GM06990 (cell line): ENCODE measurements at places on chromosomes 5 and 9.

DNA sequence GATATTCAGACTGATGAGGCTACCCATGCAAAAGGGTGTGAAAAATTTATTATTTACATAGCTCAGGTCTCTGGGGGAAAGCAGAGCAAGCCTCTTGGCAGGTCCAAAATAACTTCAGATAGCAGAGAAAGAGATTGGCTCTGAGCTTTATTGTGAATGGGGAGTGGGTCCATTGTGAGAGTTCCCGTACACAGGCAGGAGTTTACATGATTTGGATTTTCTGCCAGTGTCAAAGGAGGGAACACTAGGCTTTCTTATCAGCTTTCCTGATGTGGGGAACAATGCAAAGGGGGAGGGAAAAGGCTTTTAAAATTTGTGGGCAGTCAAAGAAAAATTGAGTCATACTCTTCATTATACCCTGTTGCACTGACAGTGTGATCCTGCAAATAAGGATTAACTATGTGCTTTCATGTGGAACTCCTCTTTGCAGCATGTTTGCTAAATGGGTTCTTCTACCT, 615.0 kb upstream of the RIOK2 start:
- no peak for DNase-seq

DNA sequence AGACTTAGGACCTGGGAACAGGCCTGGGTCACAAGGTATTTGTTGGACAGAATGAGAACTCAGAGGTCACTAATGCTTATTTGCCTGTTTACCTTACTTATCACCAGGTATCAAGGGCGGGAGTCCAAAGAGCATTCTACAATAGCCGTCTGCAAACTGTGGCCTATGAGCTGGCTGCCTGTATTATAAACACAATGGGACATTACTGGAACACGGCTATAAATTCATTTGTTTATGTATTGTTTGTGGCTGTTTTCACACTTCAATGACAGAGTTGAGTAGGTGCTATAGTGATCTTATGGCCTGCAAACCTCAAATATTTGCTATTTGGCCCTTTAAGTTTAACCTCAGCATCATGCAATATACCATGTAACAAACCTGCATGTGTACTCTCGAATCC, 76.6 kb upstream of the ASTN2 start:
- no peak for DNase-seq

GRCh38 chr9:116800885-116801284, 113.8 kb downstream of the TRIM32 start:
- peak; percentile 15 for DNase-seq

DNA sequence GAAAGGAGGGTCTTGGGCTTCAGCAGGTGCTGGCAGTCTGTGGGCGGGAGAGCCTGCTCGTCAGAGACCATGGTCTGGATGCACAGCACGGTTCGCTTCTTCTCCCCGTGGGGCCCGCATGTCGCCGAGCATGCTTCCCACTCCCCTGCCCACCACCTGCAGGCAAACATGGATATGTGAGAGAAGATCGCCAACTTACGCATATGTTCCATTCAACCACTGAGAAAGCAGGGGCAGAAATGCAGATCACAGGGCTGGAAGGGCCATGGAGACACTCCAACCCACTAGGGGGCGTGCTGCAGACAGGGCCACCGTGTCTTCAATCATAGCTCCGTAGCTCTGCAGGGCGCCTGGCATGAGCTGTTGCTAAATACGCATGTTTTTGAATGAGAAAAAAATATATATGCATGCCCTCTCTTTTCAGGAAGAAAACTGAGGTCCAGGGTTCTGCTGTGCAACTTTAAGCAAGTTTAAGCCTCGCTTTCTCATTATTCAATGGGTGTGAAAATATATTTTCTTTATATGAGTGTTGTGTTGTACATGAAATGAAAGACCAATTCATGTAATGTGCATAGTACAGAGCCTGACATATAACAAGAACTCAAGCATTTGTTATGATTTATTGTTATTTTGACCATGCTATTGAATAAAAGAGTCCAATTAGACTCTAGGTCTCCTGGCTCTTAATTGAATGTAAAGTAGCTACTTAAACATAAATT, 148.0 kb downstream of the TARS1 start:
- DNase-seq = peak; percentile 8

DNA sequence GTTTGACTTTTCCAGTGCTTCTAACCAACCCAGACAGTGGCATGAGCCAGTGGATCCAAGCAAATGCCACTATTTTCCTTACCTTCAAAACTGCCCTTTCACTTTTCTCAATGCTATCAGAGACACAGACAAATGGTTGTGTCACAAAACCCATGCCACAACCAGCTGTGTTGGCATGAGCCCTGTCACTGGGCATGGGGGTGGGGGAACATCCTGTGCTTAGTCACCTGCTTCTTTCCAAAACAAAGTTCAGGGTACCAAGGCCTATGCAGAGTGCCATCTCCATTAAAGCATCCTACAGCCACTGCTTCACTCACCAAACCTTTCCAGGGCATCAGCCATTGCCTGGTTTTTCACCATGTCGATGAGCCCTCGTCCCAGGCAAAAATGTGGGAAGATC, 30.1 kb downstream of the NIPSNAP3B start:
- no peak for DNase-seq
